NCI-H2107 (cell line): ENCODE measurements at places on chromosomes 3 and 15.

DNA sequence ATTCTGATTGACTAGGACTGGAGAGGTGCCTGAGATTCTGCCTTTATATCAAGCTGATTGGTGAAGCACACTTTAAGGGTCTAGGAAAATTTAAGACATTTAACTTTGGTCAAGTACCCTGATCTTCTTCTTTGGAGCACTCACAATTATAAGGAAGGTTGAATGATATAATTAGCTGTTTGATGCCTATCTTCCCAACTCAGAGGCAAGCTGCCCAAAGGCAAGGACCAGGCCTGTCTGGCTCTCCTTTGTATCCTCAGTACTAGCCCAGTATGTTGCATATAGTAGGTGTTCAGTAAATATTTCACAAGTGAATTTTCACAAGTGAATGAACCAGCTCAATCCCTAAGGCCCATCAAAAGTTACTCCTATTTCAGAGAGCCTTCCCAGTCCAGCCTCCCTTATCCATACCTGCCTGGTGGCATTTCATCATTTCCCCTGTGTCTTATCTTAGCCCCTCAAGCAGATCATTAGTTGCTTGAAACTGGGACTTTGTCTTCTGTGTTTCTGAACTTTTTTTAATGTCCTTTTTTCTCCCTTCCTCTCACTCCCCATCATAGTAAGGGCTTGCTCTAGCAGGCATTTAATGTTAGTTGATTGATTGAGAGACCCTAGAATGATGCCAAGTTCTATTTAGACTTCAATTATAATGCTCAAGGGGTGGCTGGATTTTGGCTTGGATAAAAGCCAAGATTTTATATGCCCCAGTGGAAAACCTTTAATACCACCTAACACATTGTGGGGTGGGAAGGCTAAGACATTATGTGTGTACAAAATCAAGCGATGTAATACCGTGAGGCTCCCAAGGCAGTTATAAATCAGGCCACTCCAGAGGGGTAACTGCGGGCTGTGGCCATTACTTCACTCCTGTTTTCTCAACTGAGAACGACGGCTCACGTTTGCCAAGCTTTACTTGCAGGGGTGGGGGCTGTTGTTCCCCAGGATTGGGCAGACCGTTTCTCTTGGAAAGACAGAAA lies 43.2 kb upstream of the BOC start:
- DNase-seq, result peak; percentile 48

DNA sequence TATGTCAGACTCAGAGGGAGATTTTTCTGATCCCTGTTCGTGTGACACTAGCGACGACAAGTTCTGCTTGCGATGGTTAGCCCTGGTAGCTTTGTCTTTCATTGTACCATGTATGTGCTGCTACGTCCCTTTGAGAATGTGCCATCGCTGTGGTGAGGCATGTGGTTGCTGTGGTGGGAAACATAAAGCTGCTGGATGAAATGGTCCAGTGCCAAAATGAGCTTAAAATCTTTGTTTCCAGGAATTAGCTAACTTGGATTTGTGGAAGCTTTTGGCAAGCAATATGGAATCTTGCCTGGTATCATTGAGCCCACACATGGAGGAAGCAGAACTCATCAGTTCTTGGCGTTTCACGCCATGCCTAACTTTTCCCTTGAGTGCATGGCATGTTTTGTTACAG lies 98.8 kb downstream of the SPRED1 start:
- no peak for DNase-seq

- no peak for DNase-seq
Measured at GRCh38 chr3:10327592-10327991, 6.7 kb upstream of the SEC13 start.

DNA sequence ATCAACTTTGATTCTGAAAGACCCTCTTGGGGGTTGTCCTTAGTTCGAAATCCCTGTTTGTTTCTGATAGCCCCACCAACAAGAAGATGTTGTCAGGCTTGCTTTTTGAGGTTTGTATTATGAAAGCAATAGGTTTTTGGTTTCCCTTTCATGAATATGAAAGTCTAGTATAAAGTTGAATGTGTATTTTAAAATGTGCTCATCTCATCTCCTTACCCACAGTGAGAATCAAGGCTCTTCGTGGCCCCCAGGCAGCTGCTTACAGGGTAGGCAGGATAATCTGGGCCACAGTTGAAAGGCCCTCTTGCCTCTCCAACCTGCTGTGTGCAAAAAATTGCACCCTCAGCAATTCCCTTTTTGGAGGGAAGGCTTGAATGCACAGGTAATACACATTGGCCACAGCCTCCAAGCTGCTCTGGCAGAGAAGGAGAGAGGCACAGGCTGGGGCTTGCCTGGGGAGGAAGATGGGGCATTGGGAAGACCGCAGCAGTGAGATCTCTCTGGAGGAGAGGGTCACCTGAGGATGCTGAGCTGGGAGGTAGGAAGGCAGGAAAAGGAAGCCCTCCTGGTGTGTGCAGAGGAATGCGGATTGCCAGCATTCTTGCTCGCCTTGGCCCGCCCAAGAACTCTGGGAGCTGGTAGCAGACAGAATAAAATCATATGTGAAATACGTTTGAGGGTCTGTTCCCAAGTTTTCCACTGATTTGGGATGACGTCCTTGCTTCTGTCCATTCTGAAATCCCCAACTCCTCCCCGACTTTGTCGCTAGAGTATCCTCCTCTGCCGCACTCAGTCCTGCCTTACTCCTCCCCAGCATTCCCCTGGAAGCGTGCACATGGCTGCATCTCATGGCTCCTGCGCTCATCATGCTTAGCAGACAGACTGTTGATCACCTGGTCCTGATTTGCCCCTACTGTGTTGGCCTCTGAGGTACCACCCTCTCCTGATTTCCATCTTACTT lies 196.4 kb downstream of the RPLP1 start:
- DNase-seq, result no peak

GRCh38 chr3:183328823-183329222 lies 75.8 kb downstream of the B3GNT5 start:
- DNase-seq, result no peak

DNA sequence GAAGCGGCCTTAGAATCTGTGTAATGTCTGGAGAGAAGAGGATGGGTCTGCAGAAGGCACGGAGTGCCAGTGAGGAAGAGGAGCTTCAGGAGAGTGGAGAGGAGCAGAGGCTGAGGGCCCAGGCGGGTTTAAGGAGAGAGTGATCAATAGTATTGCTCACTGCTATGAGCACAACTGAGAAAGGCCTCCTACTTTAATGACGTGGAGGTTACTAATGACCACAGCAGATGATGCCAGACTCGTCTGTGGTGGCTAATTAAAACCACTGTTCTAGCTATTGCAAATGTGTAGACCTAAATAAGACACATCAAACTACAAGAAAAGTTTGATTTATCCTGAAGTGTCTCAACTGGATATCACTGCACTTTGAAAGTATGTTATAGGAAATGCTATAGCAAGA lies 33.2 kb downstream of the MTMR10 start:
- no peak for DNase-seq

DNA sequence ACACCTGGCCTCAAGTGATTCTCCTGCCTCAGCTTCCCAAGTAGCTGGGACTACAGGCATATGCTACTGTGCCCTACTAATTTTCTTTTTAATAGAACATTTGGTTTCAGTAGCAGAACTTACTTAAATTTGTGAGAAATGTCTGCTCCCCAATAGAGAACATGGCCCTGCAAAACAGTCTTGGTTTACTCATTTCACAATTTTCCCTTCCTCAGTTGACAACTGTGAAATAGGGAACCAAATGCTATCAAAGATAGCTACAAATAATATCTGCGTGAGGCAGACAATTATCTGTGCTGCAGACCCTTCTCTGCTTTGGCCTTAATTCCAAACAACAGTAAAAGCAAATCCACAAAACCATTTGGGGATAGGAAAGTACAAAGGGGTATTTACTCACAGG lies 22.6 kb downstream of the METTL6 start:
- DNase-seq, result no peak

- no peak for DNase-seq
Measured at GRCh38 chr15:68644083-68644904, 65.5 kb downstream of the CORO2B start.

DNA sequence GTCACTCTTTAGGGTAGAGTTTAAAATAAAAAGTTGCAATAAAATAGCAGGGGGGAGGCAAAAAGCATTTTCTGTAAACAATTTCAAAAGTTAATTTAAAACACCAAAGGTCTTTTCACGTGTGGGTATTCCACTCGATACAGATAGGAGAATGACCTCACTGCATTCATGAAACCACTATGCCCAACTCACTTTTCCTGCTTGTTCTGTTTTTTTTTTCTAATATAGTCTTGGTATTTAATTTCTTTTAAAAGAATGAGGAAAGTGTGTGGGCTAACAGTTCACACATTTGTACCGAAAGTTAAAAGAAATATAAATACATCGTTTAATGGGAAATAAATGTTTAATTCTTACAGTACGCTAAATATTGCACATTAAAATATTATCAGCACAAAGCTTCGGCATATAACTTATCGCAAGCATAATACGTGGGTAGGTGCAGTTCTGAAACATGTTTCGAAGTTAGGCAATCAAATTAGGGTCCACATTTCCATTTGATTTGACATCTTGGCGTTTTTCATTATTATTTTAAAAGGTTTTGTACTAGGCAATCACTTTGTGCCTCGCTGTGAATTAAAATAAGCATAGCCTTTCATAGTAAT lies 41.4 kb downstream of the VGLL4 start:
- DNase-seq, result no peak

DNA sequence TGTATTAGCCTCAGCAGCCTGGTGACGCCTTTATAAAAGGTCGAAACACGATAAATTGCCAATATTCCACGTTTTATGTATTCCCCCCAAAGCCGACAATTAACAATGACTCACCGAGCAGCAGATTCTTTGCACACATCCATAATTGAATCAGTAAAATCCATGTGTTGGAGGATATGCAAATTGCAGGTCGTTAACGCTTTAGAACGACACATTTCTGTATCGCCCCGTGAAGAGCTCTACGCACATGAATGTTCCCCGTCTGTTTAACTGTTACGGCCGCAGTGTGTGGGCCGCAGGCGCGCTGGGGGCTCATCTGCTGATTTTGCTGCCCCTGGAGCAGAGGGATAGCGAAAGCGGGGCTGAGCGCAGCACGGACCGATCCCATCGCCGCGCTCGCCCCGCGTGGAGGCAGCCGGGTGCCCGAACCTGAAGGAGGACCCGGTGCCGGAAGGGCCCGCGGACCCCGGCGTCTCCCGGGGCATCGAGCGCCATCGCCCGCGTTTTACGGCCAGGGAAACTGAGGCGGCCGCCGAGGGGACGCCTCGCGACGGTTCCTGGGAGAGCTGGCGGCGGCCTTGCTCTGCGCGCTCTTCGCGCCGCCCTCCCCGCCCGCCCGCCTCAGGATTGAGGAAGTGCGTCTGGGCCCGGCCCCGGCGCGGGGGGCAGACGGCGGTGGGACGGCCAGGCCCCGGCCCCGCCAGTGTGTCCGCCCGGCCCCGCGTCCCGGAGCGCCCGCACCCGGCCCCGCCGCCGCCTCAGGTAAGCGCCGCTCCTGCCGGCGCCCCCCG lies at the start of gene LRRK1:
LRRK1 (plus strand) TSS at position 668 of the 791 bp plus-strand sequence. CDS start 5,276 bp downstream, outside the sequence.
- no peak for DNase-seq

DNA sequence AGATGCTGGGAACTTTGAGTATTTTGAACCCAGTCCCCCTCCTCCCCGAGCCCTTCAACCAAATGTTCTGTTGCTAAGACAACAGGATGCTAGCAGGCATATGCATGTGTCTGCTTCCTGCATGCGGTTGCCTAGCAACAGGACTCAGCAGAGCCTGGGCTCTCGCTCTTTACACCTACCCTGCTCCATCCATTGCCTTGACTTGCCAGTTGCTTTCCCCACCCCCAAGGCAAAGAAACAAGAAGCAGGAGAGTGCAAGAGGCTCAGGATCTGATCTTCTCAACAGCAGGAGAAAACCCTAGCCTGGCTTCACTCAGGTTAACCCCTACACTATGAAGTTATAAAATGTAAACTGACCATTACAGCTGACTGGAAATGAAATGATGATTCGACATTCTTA lies 393.0 kb downstream of the IGSF11 start:
- no peak for DNase-seq

DNA sequence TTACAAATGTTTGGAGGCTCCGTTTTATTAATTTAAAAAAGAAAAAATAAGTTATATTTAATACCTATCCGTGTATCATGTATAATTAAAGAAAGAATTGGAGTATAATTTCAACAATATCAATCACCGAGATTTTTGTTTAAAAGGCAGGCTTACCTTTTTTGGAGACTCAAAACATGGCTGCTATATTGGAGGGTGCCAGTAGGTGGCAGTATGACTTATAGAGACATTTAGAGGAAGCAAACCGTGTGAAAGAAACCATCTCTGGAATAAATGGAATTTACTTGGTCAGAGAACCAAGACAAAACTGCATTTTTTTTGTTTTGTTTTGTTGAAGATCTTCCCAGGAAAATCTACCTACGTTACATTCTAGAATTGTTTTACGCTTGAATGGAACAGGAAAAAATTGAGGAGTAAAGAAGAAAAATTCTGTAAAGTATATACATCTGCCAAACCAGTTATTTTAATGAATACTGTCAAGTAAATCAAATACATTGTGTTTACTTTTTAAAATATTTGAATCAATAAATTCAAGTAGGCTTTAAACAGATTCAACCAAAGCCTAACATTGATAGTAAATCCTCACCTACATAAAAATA lies 802.6 kb upstream of the ALCAM start:
- no peak for DNase-seq

DNA sequence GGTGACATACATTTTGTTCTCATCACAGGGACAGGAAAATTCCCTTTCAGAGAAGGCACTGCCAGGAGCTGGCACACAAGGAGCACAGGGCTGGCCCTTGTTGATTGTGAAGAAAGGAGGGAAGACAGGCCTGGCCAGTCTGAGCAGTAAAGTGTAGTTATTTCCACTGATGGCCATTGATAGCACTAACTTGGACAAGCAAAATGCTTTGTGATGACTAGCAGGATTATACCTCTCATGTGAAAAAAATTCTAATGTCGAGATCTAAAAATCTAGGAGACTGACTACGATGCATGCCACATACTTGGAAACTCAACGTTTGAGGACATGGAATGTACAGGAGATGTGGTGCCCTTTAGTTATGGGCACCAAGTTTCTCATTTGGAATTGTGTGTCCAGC lies 54.3 kb upstream of the ST8SIA2 start:
- DNase-seq, result no peak

DNA sequence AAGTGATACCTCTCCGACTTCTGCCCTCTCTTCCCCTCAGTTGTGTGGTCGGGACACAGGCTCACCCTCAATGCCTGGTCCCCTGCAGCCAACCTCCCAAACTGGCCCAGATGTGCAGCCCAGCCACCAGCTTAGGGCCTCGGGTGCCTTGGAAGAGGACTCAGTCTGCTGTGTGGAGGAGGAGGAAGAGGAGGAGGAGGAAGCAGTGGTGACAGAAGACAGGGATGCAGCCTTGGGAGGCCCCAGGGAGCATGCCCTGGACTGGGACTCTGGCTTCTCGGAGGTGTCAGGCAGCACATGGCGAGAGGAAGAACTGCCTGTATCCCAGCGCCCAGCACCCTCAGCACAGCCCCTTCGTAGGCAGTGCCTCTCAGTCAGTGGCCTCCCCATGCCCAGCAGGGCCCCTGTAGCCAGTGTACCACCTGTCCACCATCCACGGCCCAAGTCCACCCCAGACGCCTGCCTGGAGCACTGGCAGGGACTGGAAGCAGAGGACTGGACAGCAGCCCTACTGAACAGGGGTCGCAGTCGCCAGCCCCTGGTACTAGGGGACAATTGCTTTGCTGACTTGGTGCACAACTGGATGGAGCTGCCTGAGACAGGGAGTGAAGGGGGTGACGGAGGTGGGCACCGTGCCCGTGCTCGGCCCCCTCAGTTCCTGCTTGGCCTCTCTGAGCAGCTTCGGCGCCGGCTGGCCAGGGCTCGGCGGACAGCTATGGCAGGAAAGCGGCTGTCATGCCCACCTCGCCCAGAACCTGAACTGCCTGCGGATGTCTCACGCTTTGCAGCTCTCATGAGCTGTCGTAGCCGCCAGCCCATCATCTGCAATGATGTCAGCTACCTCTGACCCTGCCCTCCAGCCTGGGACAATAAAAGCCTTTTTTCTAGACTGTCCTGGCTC lies 1.3 kb downstream of the INKA1 start:
- DNase-seq, result no peak
